ENCODE measurements at places on chromosomes 12 and 14.

GRCh38 chr12:22034709-22035506, 11.1 kb upstream of the CMAS start:
- DNase-seq = no peak

- DNase-seq = no peak
These were observed 4.3 kb downstream of the RTL1 start for GRCh38 chr14:100898935-100899883.

DNA sequence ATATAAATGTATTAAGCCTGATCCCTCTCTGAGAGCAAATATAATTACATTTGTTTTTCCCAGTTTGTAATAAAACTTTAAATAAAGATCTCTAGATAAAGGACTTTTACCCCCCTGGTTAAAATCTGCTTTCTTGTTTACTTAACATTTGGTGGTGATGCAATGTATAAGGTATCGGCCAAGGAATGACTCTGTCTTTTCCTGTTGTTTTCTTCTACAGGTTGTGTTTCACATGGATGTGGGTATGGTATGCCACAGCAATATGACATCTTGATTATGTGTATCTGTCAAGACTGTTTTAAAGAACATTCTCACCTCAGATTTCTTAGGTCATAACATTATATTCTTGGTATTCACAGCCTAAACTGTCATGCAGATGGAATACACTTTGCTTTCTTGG, 210.6 kb upstream of the NOVA1 start:
- no peak for DNase-seq

GRCh38 chr12:67658486-67658885, 9.9 kb downstream of the DYRK2 start:
- DNase-seq = no peak

DNA sequence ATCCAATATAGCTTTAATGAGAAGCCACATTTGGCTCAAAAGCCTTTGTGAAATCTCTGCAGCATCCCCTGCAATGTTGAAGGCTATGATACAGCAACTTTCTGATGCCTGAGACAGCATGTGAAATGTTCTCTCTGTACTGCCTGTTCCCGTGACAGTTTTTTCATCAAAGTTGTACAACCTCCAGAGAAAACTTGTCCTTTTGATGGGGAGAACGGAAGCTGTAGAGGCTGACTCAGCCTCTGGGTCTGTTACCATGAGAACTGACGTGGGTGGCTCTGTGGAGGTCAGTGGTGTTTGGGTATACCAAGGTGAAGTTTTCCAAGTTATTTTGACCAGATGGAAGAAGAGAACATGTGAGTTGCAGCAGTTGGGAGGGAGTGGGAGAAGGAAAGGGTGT, 17.0 kb downstream of the SLC4A8 start:
- no peak for DNase-seq

GRCh38 chr12:91511795-91512420, 329.3 kb upstream of the DCN start:
- no peak for DNase-seq

GRCh38 chr12:27595231-27595642, 71.2 kb downstream of the PPFIBP1 start:
- no peak for DNase-seq

DNA sequence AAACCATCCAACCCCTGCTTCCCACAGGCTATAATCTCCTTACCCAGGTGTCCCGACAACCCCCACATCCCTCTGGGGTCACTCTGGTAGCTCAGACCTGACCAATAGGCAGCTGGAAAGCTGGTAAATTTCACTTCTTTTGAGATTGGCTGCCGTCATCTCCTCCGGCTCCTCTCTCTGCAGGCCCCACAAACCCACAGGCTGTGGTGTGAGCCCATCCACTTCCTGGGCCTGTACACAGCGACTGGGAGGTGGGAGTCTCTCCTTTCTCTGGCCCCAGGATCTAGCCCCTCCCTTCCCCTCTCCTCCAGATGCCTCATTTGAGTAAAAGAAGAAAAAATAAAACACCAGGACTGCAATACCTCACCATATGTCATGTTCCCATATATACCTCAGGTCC, 709 bp downstream of the INHBC start:
- no peak for DNase-seq

GRCh38 chr14:65776193-65776852, 363.8 kb downstream of the FUT8 start:
- no peak for DNase-seq

DNA sequence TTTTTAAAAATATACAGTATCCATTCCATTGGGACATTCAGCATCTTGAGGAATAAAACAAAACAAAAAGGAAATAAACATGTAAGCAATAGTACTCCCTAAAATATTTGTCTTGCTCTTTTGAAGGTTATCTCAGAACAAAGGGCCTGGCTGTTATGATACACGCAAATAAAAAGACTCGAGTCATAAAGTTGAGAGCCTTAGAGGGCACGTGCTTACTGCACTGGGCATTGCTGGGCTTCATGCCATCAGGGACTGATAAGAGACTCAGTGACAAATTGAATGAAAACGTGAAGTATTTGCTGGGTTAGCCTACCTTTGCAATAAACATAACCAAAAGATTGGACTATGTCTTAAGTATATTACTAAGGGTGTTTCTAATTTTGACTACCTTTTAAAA, 118.9 kb downstream of the SLC35F4 start:
- DNase-seq = no peak

DNA sequence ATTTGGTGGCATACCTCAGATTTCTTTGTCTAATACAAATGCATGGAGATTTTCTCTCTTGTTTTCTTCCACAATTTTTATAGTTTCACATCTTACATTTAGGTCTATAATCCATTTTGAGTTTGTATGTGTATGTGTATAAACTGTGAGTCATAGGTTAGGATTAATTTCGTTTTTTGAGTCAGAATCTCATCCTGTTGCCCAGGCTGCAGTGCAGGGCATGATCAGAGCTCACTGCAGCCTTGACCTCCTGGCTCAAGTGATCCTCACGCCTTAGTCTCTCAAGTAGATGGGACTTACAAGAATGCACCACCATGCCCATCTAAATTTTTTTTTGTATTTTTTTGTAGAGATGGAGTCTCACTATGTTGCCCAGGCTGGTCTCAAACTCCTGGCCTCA, 71.6 kb downstream of the OTOGL start:
- DNase-seq = no peak

- no peak for DNase-seq
These were observed 75.0 kb downstream of the BICD1 start for GRCh38 chr12:32181498-32182175.

- no peak for DNase-seq
These were observed 213.1 kb upstream of the DCN start for GRCh38 chr12:91395628-91396135.

- no peak for DNase-seq
These were observed 70.7 kb upstream of the DDX11 start for GRCh38 chr12:31002999-31003398.
